ENCODE measurements at places on chromosomes 7 and 10. TPM values are rescaled to one million over a fixed set of nuclear protein-coding genes. Genes with fewer than 3 reads are reported as not detected.

Gene EMX2
- 1.2 TPM for total RNA-seq

GRCh38 chr7:73668103-73668885 lies 663 bp downstream of the VPS37D start:
- no peak for DNase-seq

Gene ATXN7L1
- 6.5 TPM for total RNA-seq

DNA sequence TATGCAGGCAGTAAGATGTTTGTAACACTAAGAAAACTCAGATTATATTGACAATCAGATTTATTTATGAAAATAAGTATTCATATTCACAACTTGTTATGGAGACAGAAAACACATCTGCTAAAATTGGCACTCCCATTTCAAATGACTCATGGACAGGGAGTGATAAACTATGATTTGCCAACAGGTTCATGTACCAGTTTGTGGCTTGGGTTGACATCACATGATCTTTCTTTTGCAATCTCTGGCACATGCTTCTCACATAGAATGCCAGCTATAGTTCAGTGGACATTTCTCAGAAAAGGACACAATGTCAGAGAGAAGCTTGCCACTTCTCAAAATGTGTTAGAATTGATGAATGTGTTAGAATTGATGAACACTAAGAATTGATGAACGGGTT lies 663.2 kb upstream of the ANKRD30A start:
- no peak for DNase-seq

GRCh38 chr10:88076027-88076880 lies 212.8 kb downstream of the PTEN start:
- no peak for DNase-seq

DNA sequence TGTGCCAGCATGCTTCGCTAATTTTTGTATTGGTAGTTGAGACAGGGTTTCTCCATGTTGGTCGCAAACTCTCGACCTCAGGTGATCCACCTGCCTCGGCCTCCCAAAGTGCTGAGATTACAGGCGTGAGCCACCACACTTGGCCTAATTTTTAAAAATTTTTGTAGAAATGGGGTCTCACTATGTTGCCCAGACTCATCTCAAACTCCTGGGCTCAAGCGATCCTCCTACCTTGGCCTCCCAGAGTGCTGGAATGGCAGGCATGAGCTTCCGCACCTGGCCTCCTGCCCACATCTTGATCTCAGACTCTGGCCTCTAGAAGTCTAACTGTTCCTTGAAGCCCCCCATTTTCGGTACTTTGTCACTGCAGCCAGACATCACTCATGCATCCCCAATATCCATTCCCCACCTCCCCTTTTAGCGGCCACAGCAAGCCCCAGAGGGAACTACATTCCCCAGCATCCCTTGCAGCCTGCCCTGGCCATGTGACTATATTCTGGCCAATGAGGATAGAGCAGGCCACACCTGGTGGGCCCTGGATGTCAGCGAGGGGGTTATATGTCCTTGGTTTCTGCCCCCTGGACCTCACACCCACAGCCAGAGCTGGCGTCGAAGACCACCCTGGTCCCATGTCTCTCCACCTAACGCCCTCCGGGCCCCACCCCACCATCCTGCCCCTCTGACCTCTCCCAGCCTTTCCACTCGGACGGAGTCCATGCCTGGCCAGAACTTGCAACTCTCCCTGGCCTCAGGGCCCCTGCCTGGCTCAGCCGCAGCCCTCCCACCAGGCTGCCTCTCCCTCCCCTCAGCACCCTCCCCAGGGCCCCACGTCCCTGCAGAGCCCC lies 33.8 kb downstream of the MICALL2 start:
- DNase-seq: no peak

GRCh38 chr7:2483494-2483893 lies 7.3 kb upstream of the GRIFIN start:
- no peak for DNase-seq

- DNase-seq: peak; percentile 95
These were observed 81.1 kb downstream of the ZMIZ1 start for GRCh38 chr10:79149662-79150443.

Gene CREB3L2
- total RNA-seq: 75.1 TPM

GRCh38 chr10:29208845-29209244 lies 80.0 kb upstream of the LYZL1 start:
- DNase-seq: no peak

Measured in right cardiac atrium (tissue), 5 donors.